ENCODE measurements at places on chromosomes 3 and 15.

GRCh38 chr3:96843505-96844203 lies 29.3 kb downstream of the EPHA6 start:
- no peak for DNase-seq

DNA sequence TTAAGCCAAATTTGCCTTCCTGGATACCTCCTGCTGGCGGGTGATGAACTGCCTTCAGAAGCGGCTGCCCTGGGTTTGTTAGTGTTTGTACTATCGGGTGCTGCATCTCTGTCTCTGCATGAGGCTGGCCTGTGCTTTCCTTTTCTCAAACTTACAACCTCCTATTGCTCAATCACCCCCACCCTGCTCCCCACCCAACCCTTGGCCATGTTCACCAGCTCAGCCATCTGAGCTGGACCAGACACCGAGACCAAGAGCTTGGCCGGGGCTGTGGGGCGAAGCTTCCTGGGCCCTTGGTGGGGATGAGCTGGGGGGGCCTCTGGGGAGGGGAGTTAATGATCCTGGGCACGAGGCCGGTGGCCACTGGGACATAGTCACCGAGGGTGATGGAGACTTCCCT lies 16.8 kb upstream of the FBLN2 start:
- no peak for DNase-seq

GRCh38 chr3:187068787-187069186 lies 70.5 kb downstream of the RPL39L start:
- no peak for DNase-seq

DNA sequence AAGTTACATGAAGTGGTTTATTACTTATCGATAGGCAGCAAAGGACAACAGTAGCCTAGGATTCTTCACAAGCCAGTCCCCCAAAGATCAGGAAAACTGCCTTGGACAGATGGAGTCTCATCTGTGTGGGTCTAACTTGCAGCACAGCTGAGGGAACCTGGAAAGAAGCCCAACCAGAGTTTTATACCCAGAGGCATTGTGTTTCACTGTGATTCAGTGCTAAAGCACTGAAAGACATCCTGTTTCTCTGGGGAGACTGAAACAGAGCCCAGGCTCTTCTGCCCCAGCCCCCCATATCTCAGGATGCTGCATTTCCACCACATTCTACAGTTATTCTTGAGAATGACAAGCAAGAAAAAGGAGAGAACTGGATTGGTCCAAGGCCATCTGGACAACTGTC lies 48.2 kb upstream of the PYDC2 start:
- DNase-seq, result no peak

GRCh38 chr15:55799291-55800212 lies 56.6 kb upstream of the PRTG start:
- DNase-seq, result no peak

DNA sequence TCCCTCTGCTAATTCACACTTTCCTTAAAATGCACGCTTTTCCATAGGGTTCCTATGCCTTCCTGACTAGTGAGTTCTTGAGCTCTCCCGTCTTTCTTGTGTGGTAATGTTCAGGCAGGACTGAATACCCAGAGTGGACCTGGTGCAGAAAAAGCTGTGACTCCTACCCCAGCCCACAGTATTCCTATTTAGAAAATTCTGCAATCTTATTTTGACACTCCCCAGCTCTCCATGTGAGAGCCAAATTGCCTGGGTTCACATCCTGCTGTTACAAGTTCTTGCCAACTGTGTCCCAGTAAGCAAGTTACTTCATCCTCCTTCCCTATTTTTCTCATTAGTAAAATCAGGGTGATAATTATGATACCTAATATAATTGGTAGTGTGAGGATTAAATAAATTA lies 290.8 kb upstream of the SLCO3A1 start:
- no peak for DNase-seq

DNA sequence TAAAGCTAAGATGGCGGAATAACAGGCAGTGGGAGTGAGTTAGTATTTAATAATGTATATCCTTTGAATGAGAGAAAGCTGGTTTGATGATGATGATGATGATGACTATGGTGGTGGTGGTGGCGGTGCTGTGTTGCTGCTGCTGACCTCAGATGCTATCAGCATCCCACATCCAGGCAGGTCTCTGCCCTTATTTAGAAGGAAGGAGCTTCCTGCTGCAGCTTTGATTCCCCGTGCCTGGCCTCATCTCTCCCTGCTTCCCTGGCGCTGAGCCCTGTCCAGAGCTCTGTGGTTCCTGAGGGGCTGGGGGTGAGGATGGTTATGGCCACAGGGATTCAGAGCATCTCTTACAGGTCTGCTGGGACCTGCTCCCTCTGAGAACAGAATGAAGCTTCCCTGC lies 73.1 kb downstream of the RAB11A start:
- no peak for DNase-seq

DNA sequence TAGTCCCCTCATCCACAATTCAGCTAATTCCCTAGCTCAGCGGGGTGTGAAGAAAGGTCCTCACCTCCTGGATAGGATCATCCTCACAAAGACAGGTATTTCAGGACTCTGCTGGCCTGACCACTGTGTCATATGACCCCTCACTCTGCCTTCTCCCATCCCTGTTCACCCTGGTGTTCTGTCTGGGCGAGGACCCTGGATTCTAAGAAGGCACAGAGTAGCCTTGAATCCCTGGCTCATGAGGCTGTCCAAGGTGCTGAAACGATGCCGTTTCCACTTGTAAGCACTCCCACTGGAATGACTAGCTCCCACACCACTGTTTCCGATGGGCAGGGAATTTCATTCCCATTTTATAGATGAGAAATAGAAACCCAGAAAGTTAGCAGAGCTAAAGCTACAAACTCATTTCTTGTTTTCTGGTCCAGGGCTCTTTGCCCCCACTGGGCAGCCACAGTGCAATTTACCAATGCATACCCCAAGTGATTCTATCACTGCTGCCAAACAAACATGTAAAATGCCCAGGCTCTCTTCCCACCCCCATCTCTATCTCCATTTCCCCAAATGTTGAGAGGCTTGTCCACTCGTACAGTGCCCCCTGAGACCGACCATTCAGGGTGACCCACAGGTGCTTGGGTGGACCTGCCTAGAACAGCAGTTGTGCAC lies 83.2 kb downstream of the RAB11A start:
- no peak for DNase-seq

- no peak for DNase-seq
These were observed 76.7 kb downstream of the ST6GAL1 start for GRCh38 chr3:187006864-187007630.

- no peak for DNase-seq
These were observed 93.2 kb downstream of the CD47 start for GRCh38 chr3:107997671-107998070.

- DNase-seq, result no peak
These were observed 21.6 kb downstream of the RPL22L1 start for GRCh38 chr3:170848292-170848917.

DNA sequence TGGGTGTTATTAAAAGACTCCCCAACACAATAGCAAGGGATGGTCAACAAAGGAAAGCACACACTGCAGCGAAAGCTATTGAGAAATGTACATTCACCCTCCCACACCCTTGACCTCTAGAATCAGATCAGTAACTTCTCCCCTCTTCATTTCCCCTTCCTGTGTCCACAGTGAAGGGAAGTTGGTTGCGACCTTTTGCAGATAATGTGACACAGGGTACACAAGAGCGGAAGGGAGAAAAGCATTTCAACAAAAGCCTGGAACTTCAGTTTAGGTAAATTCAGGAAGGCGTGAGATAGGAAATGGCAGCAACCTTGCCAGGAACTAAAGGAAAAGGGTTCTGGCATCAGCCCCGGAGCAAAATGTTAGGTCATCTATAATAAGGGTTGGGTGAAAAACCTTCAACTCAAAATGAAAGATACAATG lies 899.8 kb downstream of the MCTP2 start:
- DNase-seq, result no peak

DNA sequence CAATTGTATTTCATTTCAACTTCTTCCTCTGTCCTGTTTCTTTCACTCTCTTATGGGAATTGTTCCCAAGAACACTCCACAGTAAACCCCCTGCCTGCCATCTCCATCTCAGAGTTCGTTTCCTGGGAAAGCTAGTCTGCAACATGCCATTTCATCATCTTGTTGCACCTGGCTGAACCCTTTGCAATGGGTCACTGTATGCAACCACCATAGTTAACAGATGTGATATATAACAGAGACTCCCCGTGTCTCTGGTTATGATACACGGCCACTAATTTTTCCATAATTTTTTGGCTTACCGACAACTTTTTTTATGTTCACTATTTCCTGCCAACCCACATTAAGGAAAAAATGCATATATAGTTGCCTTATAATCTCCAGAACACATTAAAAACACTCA lies 95.5 kb downstream of the CHST2 start:
- no peak for DNase-seq

- no peak for DNase-seq
These were observed 1.6 kb downstream of the LINGO1 start for GRCh38 chr15:77630956-77631744.

- DNase-seq, result no peak
These were observed 1.4 kb downstream of the ISLR start for GRCh38 chr15:74174958-74175253.

GRCh38 chr3:13785351-13785750 lies 94.5 kb downstream of the WNT7A start:
- no peak for DNase-seq

DNA sequence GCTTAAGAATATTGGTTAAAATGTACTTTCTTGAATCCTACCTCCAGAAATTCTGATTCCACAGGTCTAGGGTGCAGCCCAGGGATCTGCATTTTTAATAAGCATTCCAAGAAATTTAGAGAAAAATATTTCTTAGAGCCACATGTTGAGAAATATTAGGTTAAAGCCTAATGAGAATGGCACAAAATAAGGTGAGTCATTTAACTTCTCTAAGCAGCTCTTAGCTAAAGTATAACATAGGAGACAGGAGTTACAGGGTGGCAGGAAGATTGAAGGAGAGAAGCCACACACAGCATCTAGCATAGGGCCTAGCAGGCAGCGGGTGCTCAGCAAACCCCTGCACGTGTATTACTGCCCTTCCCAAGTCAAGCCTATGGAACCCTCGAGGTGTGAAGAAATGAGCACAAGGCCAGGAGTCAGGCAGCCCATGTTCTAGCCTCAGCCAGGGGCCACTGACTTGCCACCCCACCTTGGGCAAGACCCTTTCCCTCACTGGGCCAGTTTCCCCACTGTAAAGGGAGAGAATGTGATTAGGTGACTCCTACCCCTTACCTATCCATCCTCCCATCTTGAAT lies 197.1 kb upstream of the TLE3 start:
- no peak for DNase-seq

- DNase-seq, result no peak
These were observed 193.9 kb downstream of the TLE3 start for GRCh38 chr15:69903470-69904469.

GRCh38 chr3:43870844-43871626 lies 180.3 kb downstream of the ABHD5 start:
- no peak for DNase-seq

- no peak for DNase-seq
These were observed 279.6 kb upstream of the GADL1 start for GRCh38 chr3:31174079-31174478.

DNA sequence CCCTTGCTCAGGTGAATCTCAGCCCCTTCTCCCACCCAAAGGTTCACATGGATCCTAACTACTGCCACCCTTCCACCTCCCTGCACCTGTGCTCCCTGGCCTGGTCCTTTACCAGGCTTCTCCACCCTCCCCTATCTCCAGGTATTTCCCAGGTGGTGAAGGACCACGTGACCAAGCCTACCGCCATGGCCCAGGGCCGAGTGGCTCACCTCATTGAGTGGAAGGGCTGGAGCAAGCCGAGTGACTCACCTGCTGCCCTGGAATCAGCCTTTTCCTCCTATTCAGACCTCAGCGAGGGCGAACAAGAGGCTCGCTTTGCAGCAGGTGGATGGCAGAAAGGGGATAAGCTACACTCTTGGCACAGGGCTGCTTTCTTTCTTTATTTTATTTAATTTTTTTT lies 4.5 kb downstream of the FAM131A start:
- no peak for DNase-seq

- DNase-seq, result no peak
These were observed 36.0 kb downstream of the AQR start for GRCh38 chr15:34933432-34933975.

DNA sequence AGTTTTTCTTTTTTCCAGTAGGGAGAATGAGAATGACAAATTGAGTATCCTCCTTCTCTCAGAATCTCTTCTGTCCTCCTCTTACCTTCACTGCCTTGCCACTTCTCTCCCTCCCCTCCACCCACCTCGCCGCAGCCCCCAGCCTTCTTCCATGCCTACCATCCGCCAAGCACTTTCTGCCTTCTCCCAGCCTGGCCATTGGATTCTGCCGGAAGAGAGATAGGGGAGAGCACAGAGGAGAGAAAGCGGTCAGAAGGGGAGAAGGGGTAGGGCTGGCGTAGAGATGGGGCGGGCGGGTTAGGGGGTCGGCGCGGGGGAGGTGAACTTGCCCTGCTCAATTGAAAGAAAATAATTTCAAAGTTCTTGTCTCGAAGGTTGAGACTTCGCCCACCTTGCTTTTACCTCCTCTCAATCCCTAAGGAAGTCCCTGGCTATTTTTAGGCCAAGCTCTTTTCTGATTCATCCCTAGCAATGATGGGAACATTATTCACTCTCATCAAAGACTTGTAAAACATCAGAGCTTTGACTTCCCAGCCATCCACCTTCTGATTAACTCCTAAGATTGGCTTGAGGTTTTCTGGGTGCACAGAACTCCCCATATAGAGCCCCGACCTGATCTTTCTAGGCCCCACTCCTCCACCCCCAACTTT lies 811 bp downstream of the C3orf52 start:
- no peak for DNase-seq

GRCh38 chr15:76929011-76929760 lies 2.4 kb upstream of the RCN2 start:
- DNase-seq, result no peak

- no peak for DNase-seq
These were observed 223.6 kb downstream of the CGGBP1 start for GRCh38 chr3:87835236-87835635.

GRCh38 chr15:88800738-88801137 lies 2.5 kb upstream of the ACAN start:
- DNase-seq, result no peak

DNA sequence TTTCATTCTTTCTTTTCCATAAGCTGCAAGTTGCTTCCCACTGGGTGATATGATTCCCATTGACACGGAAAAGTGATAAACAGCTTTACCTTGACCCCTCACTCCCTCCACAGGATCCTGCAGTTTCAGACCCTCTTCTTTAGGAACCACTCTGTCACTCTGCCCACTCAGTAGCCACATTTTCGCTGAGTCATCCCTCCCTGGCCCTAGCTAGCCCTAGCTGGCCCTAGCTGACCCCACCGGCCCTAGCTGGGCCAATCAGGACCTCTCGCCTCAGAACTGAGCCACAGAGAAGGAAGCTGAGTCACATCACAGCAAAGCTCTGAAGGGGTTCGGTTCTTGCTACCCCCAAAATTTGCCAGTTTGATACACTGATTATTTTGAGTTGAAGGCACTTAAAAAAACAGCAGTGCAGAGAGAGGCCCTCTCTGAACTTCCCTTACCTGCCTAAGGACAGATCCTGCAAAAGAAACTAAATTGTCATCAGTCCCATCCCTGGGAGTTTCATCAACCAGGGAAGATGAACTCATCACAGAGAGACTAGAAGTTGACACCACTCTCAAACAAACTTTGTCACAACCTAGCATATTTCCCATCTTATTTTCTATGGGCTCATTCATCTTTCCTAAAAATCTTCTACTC lies 233.5 kb upstream of the PROK2 start:
- DNase-seq, result no peak

All from activated gamma-delta T cell treated with anti-CD3 and anti-CD28 coated beads, Interleukin-2, amount 50 U/mL, for 16 hours (primary cell).